ENCODE measurements at places on chromosomes 1 and 21.

DNA sequence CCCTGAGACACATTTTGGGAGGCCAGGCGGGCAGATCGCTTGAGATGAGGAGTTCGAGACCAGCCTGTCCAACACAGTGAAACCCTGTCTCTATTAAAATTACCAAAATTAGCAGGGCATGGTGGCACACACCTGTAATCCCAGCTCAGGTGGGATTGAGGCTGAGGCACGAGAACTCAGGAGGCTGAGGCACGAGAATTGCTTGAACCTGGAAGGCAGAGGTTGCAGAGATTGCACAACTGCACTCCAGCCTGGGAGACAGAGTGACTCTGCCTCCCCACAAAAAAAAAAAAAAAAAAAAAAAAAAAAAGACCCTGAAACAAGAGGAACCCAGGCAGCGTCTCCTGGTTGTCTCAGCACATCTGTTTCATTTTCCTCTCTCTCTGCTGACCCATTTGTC is 24.2 kb downstream of the PGM1 start:
- no peak for DNase-seq

DNA sequence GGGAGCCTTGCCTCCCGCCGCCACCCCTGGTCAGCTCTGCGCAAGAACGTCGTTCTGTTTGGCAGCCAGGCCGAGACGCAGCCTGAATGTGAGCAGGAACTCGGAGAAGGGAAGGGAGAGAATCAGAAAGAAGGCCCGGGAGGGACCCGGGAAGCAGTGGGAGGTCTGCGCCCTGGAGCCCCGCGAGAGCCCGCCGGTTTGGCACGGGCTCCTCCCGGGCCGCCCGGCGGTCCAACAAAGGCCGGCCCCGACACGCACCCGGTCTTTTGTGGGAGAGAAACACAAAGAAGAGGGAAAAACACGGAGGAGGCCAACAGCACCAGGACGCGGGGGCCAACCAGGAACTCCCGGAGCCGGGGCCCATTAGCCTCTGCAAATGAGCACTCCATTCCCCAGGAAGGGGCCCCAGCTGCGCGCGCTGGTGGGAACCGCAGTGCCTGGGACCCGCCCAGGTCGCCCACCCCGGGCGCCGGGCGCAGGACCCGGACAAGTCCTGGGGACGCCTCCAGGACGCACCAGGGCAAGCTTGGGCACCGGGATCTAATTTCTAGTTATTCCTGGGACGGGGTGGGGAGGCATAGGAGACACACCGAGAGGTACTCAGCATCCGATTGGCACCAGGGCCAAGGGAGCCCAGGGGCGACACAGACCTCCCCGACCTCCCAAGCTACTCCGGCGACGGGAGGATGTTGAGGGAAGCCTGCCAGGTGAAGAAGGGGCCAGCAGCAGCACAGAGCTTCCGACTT is 2.7 kb upstream of the OLIG2 start:
- DNase-seq = no peak

GRCh38 chr21:42109473-42109872 is 38.4 kb downstream of the UMODL1 start:
- DNase-seq = no peak

DNA sequence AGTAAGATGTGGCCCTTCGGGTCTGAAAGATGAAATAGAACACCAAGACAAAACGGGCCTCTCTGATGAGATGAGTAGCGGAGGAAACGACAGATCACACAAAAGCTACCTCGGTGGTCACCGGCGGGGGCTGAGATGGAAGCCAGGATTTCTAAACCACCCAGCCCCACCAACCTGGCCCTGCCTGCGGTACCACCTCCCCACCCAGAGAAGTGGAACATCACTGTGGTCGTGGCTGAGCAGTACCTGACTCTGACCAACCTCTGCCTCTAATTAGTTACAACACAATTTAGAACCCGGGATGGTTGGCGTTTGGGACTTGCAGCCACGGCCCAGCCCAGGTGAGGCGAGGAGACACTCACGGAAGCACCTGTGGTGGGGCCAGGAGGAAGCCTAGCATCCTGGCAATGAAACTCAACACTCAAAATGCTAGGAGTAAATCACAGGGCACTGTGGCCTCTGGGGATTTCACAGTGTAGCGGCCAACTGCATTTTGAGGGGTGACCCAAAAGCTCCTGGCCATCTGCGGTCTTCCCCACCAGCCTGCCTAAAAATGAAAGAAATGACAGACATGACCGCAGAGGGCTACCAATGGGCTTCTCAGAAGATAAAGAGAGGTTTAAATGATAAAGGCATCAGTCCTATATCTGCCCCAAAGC is 73.4 kb downstream of the ITPKB start:
- DNase-seq = no peak

- DNase-seq = no peak
Observed at GRCh38 chr1:248890549-248891498, 15.2 kb upstream of the PGBD2 start.

GRCh38 chr1:186858923-186859322 is 30.2 kb downstream of the PLA2G4A start:
- no peak for DNase-seq

GRCh38 chr1:45686015-45686287 is 382 bp downstream of the GPBP1L1 start:
- DNase-seq = peak; percentile 64

- no peak for DNase-seq
Observed at GRCh38 chr1:226579781-226580323, 31.3 kb downstream of the STUM start.

- DNase-seq = no peak
Observed at GRCh38 chr1:168319691-168320090, 39.0 kb downstream of the TBX19 start.
